ENCODE measurements at places on chromosomes 12 and 14.
A peak's percentile ranks its signal among the peaks of the same experiment; 100 is the strongest.

DNA sequence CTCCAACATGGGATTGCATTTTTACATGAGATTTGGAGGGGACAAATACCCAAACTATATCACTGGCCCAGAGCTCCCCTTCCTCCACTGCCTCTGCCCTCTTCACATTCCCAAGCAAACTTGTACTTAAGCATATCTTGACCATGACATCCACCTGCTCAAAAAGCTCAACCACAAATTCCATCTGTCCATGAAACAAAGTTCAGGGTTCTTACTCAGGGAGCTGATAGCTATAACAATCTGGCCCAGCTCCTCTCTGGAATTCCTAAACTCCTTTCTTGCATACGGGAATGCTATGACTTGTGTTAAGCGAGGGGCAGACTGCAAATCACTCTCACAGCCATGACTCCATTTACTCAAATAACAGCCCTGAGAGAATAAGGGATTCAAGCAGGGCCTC, 152.1 kb downstream of the GALC start:
- DNase-seq, result no peak

DNA sequence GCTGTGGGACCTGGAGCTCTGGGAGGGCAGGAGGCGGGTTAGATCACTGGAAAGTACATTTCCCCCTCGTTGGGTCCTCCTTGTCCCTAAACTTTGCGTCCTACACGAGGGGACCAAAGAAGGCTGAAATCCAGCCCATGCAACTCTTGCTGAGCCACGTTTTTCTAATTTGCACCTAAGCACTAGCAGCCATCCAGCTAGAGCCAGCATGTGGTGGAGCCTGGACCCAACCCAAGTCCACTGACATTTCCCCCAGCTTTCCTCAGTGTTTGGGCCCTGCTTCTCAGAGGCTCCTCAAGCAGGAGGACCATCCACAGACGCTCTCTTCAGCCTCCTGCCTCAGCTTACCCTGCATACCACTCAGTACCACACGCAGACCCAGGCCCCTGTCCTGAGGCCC, 49.7 kb downstream of the TSPAN11 start:
- DNase-seq, result no peak

DNA sequence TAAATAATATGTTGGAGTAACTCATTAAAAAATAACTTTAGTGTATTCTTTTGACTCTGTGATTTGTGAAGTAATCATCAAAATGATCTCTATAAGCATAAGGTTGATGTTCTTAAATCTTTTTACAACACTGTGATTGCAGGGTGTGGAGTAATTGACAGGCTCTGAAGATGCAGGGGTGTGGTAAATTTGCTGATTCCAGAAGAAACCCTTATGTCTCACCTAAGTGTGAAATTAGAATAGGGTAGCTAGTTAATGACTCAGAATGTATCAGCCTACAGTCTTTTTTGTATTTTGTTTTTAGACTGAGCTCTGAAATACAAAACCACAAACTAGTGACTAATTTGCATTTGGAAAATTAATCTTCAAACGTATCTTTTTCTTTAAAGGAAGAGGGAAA, 5.9 kb downstream of the PRPF39 start:
- no peak for DNase-seq

DNA sequence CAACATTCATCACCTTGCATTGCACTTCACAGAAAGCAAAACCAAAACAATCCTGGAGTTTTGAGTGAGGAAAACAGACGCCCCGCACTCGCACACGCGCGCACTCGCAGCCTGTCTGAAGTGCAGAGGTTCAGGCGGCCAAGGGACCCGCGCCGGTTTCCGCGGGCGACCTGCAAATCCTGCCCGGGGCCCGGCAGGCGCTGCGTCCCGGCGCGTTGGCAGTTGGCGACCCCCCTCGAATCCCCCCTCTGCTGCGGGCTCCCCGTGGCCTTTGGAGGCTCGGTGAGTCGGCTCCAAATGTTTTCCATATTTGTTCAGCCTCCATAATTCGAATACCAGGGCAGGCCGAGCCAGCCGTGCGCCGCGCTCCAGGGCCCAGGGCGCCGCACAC, at the start of gene SSPN:
Gene SSPN, plus strand, starts transcription at position 324 of the 391 bp plus-strand sequence. CDS start 100 bp downstream, outside the sequence.
- DNase-seq, result peak; percentile 47

GRCh38 chr14:67191768-67192290, 2.6 kb downstream of the GARIN2 start:
- DNase-seq, result no peak
